ENCODE measurements at places on chromosomes 6 and 20.

DNA sequence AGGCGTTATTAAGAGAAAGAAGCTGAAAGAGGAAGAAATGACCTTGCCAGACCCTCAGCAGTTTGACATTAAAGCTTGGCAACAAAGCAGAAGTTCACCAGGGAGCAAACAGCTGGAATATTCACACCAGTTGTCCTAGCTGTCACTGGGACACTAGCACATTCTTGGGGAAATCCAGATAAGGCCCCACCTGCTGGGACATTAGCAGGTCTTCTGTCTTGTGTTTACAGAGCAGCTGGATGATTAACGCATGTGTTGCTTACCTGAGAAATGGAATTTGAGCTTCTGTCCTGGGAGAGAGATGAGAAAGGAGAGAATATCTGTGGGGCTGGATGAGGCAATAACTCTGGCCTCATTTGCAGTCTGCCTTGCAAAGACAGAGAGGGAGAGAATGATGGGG is 137.6 kb upstream of the RIN2 start:
- DNase-seq, result no peak

GRCh38 chr6:82088978-82089771 is 158.4 kb downstream of the IBTK start:
- DNase-seq, result no peak

DNA sequence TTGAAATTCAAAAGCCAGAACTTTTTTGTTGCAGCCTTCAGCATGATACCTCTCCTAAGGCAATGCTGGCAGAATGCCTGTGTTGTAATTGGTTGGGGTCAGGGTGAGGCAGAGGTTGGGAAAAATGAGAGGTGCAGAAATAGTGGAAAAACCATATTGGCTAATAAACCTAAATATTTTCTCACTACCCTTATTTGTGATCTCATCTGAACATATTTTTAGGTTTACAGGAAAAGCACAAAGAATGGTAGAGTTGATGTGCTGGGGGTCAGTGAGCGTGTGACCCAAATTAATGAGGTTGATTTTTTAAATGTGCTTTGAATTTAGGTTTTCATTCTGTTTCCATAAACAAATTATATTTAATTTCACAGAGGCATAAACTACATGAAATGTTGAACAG is 437.3 kb downstream of the HDGFL1 start:
- no peak for DNase-seq

DNA sequence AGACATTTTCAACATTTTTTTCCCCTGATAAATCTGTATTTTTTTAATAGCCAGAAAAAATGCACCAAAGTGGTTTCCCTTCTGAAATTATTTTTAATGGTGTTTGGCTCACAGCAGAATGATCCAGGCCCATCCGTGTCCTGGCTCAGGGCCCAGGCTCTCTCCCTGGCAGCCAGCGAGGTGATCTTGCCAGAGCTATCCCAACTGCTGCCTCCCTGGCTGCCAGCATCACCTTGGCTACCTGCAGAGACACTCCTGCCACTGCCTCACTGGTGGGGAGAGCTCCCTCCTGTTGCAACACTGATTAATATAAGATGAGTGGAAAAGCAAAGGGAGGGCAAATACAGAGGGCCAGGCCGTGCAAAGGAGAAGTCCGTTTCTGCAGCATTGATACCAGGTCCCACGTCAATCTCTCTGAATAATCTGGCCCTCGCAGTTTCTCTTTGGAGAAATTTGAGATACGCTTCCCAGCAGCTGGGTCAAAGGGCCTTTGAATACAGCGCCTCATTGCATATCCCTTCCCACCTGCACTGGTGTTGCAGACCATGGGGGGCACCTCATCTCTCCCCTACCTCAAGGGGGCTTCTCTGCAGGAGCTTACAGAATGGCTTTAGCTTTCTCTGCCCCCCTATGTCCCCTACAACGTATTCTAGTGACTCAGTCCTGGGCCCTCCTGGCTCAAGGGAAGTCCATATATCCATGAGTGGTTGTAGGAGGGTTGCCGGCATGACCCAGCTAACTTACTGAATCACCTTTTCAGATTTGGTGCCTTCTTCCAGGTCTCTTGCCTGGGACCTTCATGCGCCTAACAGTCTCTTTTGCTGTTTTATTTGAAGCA is 12.8 kb upstream of the DSTN start:
- peak; percentile 88 for DNase-seq

- DNase-seq, result no peak
Measured at GRCh38 chr6:100479179-100480035, 14.7 kb upstream of the SIM1 start.

DNA sequence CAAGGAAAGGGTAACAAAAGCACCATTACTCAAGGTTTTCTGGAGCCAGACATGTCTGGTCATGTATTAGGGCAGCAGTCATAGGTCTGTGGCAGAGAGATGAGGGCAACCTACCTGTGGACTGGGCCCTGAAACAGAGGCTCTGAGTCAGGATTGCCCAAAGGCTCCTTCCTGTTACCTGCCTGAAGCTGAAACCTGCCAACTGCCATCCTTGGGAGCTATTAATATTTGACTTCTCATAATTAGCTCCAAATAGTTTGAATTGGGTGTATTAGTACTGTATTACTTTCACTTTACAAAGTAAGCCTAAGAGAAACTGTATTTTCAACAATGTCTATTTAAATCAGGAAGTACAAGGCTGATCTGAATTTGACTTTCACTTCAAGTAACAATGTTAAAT is 72.0 kb upstream of the TBX18 start:
- DNase-seq, result no peak

GRCh38 chr6:138454981-138455706 is 44.1 kb downstream of the NHSL1 start:
- DNase-seq, result no peak

GRCh38 chr20:58244517-58245030 is 16.1 kb upstream of the ANKRD60 start:
- DNase-seq, result no peak

DNA sequence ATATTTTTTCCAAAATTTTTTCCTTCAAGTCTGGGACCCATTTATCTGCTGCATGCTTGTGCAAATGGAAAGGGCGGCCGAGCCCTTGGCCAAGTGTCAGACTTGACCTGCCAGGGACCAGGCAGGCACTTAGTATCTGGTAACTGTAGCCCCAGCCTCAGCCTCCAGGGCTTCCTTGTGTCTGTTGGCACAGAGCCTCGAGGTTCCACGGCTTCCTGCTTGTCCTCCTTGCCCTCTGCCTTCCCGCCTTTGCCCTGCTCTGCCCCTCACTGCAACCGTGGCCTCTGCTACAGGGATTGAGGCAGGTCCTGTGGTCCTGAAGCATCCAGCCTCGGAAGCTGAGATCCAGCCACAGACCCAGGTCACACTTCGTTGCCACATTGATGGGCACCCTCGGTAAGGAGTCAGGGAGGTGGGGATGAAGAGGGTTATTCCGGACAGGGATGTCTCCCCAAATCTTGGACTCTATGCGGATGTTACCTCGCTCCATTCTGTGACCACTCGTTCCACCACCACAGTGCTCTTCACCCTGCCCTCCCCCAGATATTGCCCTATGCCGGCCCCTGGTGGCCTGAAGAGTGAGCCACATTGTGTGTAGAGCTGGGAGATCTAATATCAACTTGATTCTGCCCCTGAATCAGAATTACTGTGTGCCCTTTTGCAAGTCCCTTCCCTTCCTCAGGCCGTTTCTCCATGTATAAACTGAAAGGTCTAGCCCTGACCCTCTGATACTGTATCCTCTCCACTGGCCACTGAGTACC is 41.5 kb upstream of the SRF start:
- DNase-seq, result no peak

GRCh38 chr20:14568701-14569100 is 231.3 kb upstream of the FLRT3 start:
- DNase-seq, result no peak

DNA sequence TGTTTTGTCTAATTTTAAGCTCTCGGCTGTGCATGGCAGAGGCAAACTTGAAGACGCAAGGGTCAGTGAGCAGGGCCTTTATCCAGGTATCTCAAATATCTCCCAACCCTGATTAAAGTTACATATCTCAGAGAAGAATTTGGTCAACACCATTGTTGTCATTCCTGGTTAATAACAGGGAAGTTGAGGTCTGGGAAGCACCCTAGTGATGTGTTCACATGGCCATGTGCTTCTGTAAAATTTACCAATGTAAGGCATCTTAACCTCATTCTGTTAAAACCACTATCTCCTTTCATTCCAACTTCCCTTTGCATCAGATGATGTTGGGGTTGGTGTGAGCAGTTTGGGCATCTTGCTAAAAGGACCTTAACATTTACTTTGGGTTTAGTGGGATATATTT is 4.0 kb upstream of the FAM110A start:
- no peak for DNase-seq

DNA sequence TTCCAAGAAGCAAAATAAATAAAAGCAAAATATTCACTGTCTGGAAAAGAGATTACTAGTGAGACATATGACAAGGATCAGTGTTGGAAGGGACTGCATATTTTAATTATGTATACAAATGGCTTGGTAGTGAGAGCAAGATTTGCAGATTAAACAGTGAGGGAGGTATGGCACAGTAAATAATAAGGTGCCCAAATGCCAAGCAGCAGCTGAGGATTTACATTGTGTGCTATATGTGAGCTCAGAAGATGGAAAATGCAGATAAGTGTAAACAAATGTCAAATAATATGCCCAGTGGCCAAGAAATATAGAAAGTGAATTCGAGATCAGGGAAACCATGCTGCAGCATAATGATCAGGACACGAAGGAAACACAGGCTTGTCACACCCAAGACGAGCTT is 173.8 kb upstream of the NRSN1 start:
- DNase-seq, result no peak

GRCh38 chr20:48745330-48745729 is 82.5 kb downstream of the PREX1 start:
- no peak for DNase-seq

- DNase-seq, result peak; percentile 7
Measured at GRCh38 chr20:2859330-2860121, 13.8 kb upstream of the PTPRA start.

- no peak for DNase-seq
Measured at GRCh38 chr6:52109171-52109571, 21.8 kb upstream of the PKHD1 start.

GRCh38 chr6:158391276-158391675 is 79.0 kb downstream of the TULP4 start:
- no peak for DNase-seq

DNA sequence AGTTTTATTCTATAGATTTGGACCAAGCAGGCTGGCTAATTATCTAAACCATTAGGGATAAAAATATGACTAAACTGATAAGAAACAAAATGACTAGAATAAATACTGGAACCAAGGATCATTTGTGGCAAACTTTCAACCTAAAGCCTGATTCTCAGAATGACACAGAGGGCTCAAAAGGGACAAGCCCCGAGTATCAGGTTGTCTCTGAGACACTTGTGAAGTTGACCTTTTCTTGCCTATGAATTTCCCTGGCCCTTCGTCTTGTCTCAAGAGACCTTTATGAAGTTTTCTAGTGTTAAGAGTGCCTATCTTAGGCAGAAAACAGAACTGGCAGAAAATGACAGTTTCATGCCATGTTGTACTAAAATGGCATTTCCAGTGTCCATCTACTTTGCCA is 68.3 kb downstream of the IMPG1 start:
- no peak for DNase-seq

DNA sequence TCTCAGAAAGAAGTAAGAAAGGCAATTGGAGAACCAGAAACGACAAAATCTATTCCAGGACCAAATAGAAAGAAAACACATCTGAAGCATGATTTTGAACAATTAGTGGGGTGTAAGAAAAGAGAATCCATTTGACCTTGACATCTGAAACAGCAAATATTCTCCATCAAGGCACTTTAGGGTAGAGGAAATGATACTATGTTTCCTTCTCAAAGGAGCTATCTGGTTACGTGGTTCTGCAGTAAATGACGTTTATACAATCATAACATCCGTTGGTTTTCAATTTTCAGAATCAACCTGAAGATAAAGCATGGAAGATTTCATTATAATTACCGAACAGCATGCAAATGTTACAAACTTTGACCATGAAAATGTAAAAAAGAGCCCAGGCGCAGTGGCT is 8.2 kb upstream of the SIGLEC1 start:
- no peak for DNase-seq

DNA sequence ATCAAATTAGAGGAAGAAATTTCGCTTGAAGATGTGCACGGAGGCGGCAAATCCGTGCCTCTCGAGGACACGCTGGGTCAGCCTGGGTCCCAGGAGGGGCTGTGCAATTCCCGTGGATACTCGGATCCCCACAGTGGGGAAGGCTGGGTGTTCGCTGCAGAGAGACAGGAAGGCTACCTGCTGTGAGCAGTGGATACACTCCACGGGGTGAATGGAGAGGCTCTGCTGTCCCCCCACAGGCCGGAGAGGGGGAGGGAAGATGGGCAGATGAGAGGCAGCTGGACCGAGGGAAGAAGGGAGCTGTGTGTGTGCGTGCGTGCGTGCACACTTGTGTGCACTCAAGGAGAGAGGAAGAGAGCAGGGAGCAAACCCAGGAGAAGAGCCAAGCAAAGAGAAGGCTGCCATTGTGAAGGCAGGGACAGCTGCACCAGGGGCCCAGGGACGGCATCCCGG is 57.3 kb downstream of the SULF2 start:
- DNase-seq, result no peak

GRCh38 chr6:24391756-24392405 is 10.9 kb upstream of the MRS2 start:
- DNase-seq, result no peak

DNA sequence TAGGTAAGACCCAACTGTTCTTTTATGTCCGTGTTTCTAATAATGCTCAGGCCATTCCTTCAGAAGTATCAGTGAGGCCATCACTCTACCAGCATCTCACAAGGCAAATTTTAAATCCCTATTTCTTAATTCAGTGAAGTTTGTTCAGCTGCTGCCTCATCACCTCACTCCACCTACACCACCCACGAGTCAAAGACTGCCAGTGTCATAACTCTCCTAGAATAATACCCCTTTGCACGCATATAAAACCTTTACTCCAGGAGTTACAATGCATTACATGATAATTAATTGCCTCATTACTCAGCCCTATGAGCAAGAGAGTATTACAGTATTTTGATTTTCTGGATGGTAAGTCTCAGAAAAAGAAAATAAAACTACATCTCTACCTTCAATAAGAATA is 793.6 kb downstream of the TFAP2A start:
- DNase-seq, result no peak

- DNase-seq, result no peak
Measured at GRCh38 chr20:5923493-5923892, 26.8 kb downstream of the TRMT6 start.

- no peak for DNase-seq
Measured at GRCh38 chr6:117399924-117400323, 25.8 kb downstream of the ROS1 start.

DNA sequence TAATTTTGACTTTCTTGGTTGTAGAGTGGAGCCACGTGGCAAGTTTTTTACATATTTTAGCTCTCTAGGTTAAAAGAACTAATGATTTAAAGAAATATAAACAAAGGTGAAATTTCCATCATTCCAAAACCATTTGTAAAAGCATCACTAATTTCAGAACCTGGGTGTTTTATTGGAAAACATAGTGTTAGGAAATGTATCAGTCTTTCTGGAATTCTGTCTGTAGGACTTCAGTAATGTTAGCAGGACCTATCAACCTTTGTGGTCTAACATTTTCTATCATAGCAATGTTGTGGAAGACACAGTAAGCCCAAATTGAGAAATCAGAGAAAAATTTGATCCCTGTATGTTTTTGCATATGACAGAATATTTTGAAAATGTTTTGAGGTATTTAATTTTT is 28.3 kb downstream of the L3MBTL3 start:
- no peak for DNase-seq
